Activated T-cell treated with anti-CD3 and anti-CD28 coated beads for 48 hours (primary cell): ENCODE measurements at places on chromosomes 4 and X.

GRCh38 chrX:18698737-18699650, 8.5 kb upstream of the PPEF1 start:
- no peak for DNase-seq

GRCh38 chr4:140186651-140187315, 32.8 kb upstream of the MAML3 start:
- DNase-seq: no peak

GRCh38 chr4:8274765-8275547, 5.4 kb downstream of the HTRA3 start:
- DNase-seq: no peak

DNA sequence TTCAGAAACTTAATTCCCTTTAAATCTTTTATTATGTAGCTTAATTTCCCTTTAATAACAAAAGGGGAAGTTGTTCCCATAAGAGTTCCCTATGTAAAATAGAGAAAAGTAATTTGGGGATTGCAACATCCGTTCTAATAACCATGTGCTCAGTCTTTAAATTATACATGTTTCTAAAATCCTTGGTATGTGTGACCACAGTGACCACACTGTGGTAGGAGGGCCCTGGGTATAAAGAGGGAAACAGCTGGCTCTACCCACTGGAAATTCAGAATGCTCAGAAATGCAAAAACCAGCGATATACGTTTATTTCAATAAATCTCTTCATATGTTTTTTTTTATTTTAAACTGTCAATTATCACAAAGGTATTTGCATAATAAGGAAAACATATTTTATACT, 219.1 kb downstream of the FGF13 start:
- no peak for DNase-seq
